ENCODE measurements at places on chromosomes 3 and 15.

GRCh38 chr3:150345021-150345538 lies 63.0 kb upstream of the TSC22D2 start:
- no peak for DNase-seq

DNA sequence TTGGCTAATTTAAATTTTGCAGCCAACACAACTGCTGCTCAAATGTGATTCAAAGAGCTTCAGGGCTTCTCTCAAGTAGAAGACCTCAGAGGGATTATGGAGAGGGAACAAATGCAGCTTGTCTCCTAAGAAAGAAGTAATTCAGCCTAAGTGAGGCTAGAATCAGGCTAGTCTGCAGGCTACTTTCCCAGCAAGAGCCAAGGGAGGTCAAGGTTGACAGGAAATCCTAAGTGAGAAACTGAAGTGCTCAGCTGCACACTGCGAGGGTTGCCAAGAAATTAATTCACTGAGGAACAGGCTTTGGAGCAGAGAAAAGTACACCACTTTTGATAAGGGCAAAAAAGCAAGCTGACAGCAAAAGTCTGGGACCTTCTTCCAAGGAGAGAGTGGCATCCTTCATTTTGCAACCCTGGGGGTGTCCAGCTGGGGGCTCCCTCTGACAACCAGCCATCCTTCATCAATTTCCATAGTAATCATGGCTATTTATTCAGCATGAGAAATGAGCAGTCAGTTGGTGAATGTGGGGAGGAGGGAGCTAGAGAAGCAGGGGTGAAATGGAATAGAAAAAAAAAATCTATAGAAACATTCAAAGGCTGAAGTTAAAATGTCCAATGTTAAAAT lies 646.4 kb upstream of the ADAMTS9 start:
- DNase-seq, result peak; percentile 45

GRCh38 chr15:91911844-91912243 lies 58.3 kb downstream of the SLCO3A1 start:
- no peak for DNase-seq

DNA sequence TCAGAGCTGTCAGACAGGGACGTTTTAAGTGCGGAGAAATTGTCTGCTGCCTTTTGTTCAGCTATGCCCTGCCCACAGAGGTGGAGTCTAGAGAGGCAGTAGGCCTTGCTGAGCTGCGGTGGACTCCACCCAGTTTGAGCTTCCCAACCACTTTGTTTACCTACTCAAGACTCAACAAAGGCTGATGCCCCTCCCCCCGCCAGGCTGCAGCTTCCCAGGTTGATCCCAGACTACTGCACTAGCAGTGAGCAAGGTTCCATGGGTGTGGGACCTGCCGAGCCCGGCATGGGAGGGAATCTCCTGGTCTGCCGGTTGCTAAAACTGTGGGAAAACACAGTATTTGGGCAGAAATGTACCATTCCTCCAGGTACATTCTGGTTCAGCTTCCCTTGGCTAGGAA lies 282.1 kb downstream of the VGLL3 start:
- no peak for DNase-seq

GRCh38 chr3:28315711-28316110 lies 32.8 kb upstream of the ZCWPW2 start:
- no peak for DNase-seq

GRCh38 chr3:42668793-42669217 lies 15.3 kb downstream of the ZBTB47 start:
- no peak for DNase-seq

- DNase-seq, result no peak
Observed at GRCh38 chr15:40789119-40789518, 17.8 kb upstream of the ZFYVE19 start.

- no peak for DNase-seq
Observed at GRCh38 chr3:21067031-21067813, 683.8 kb downstream of the ZNF385D start.

DNA sequence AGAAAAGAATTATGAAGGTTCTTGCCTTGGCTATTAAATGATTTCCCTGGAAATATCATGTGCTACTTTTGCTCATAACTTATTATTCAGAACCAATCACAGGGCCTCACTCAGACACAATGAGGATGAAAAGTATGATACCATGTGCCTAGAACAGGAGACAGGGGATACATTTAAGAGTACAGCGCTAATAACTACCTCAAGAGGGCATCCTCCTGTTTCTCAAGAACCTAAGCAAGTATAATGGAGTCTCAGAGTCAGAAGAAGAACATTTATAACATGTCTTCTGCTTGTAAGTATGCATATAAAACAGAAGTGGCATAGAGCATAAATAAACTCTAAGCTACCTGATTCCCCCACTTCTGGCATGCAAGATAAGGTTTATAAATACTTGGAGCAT lies 125.4 kb upstream of the MME start:
- DNase-seq, result no peak

- DNase-seq, result no peak
Observed at GRCh38 chr3:135779590-135780235, 185.8 kb upstream of the PPP2R3A start.
